NCI-H510A treated with DMSO at 0.1 percent for 48 hours (cell line): ENCODE measurements at places on chromosomes 3 and 15.

DNA sequence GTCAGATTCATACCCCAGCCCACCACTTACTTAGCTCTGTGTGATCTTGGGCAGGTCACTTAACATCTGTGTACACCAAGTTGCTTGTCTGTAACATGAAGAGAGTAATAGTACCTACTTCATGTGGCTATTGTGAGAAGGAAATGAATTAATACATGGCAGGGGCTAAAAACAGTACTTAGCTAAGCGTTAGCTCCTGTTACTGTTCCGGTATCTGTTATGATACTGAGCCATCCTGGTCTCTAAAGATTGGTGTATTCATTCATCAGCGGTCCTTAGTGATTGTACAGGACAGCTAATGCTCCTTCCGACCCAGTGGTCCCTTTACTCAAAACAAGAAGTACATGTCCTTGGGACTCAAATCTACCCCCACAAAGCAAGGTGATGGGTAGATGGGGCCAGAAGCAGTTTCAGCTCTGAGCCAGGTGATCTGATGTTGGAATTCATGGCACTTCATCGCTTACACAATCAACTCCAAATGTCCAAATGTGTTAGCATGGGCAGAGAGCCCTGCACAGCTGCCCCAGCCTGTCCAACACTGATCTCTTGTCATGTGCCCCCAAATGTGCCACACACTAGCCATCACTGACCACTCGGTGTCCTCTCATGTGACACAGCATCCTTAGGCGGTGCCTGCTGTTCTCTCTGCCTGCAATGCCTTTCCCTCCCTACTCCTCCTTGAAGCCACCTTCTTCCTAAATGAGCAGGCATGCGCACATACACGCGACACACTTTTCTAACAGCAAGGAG is 84.1 kb downstream of the RARB start:
- no peak for DNase-seq

- no peak for DNase-seq
Measured at GRCh38 chr3:138598534-138598933, 4.5 kb upstream of the CEP70 start.

GRCh38 chr15:77831986-77832385 is 199.3 kb upstream of the LINGO1 start:
- DNase-seq = peak; percentile 3

DNA sequence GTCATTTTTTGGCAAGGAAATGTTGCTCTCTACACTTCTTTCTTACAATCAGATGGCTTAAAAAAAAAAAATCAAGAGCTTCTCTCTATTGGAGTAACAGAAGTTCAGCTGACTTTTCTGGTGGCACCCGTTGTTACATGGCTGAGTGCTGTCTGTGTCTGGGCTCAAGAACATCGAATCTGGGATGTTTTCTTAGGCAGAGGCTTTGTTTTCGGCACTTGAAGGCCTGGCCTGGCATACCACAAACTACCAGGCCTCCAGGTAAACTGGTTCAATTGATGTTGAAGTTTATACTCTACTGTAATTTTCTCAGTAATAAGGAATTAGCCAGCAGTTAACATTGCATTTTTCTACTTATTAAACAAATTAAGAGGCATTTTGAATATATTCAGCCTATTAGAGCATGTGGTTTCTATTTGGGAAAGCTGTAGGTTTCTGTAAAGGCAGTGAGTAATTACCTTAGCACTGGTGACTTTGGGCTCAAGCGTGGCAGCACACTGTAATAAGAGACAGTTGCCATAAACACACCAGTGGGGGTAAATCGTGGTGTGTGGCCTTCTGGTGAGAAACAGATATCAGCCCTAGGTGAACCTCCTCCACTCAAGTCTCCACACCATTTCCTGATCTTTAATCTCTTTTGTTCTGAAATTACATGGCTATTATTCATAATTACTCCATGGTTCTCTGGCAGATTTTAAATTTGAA is 544.7 kb downstream of the MECOM start:
- DNase-seq = no peak

GRCh38 chr15:90042766-90043529 is 41.8 kb downstream of the ZNF710 start:
- no peak for DNase-seq

DNA sequence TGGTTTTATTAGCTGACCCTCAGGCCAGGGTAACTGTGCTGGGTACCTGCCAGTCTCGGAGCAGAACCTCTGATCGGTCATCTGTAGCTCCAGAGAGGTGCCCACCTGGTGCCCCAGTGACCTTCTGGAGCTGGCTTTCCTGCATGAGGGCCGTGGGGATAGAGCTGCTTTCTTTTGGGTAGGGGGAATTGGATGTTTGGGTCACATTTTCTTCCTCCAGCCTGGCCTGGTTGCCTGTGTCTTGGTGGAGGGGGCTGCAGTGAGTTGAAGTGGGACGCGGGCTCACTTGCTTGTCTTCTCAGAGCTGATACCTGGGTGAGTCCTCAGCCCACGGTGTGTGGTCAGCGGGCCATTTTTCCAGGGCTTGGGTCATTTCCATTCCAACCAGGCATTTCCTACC is 2.6 kb downstream of the ZNF710 start:
- DNase-seq = no peak

DNA sequence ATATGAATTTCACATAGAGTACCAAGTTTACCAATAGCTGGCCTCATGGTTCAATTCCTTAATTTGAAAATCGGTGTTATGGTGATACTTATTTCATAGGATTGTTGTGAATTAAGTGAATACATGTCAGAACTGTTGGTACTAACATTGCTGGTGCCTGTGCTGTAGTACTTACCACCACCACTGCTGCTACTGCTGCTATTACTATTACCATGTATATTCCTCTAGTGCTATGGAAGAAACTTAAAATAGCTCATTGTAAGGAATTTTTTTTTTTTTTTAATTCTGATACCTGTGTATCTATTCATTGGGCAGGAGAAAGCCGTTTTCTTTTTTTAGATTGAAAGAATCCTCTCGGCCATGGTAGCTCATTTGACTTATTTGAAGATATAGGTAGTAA is 3.6 kb downstream of the FYTTD1 start:
- no peak for DNase-seq

DNA sequence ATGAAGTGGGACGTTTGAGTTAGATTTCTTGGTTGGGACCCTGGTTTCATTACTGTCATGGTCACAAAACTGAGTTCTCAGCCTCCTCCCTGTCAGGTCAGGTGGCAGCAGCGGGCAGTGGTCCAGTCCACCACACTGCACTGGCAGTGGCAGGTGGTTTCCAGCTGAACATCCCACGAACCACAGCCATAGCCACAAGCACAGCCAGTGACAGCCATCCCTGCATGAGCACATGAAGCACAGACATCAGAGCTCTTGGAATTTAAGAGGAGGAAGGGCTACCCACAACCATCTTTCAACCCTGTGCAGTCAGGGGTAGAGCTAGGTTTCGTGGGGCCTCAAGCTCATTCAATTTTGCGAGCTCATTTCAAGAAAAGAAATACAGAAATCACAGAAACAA is 1.5 kb downstream of the RETNLB start:
- no peak for DNase-seq

- DNase-seq = no peak
Measured at GRCh38 chr3:42979044-42979972, at the start of gene GASK1A. Gene GASK1A, plus strand, starts transcription at chr3:42979311. Its CDS starts 332 bp downstream, at chr3:42979643.

DNA sequence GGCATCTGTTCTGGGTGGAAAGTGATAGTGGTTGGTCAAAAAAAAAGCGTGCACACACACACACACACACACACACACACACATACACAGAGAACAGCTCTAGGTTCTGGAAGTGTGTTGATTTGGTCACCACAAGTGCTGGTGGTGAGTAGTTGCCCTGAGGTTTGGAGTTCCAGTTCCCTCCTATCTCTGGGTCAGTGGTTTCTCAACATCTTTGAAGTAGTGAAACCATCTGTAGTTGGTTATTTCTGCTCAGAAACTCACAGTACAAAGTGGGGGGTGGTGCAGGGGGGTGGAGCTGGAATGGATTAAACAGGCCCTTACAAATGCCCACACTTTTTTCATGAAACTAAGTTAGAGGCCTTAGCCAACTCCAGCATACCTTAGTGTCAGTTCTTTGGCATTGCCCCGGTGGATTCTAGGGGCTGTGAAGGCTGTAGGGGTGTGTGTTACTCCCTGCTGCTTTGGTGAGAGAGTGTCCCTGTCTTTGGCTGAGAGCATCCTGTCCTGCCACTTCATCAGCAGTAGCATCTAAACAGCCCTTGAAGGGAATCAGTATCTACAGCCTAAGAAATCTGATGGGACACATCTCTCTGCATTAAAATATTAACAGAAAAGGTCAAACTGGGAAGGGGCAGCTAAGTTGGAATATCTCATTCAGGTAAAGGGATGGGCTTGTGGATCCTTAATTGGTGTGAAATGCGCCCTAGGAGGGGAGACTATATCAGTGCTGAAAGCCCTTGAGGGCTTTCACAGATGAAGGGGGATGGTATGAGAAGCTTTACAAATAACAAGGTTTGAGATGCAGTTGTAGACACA is 20.6 kb downstream of the SMAD3 start:
- DNase-seq = no peak

DNA sequence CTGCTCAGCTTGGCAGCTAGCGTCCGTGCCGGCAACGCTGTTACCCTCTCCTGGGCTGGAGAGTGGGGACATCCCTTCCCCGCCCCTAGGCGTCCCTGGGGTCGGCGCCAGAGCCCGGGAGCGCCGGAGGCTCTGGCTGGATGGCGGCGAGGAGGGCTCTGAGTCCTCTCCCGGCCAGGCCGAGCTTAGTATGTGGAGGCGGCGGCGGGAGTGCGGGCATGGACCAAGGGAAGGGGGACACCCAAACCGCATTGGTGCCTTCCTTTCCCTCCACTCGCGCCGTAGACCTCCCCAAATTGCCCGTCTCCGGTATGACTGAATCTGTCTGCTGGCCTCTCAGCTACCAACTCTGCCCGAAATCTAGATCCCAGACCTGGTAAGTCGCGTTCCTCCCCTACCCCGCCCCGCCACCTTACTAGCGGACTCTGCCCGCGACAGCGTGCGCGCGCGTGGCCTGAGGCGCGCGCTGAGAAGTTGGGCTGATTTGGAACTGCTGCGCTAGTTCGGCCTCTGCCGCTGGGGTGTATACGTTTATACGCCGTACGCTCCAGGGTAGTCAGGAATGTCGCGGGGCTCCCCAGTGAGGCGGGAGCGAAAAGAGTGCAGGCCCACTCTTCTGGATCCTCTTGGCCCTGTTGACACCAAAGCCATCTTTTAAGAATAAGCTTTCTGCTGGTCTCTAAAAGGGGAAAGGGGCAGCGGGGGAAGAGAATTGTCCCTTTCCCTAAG is 12.2 kb downstream of the ZIC1 start:
- no peak for DNase-seq

GRCh38 chr3:197420115-197420514 is 121.7 kb upstream of the DLG1 start:
- no peak for DNase-seq

DNA sequence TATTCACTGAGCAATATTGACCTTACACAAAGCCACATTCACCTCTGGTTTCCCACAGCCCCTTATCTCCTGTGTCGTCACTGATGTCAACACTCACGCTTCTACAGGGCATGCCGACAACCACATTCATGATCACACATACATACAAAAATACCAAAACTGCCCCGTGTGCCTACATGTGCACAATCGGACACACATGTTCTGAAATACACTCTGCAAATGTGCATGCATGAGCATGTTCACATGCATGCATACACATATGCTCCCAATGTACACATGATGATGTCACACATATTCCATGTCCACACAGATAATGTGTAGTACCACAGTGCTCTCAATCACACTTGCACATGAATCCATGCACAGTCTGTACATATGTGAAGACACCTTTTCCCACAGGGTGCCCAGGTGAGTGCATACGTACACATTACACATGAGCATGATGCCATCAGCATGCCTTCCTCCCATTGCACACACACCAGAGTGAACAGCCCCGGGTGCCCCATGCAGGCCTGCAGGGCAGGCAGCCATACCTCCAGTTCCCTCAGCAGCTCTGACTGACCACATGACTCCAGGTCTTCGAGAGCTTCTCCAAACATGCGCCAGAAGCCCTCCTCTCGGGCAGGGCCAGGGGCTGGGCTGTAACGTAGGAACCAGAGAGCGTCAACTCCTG is 37.0 kb downstream of the GRIP2 start:
- no peak for DNase-seq

- DNase-seq = peak; percentile 4
Measured at GRCh38 chr15:50907601-50908208, 778 bp upstream of the AP4E1 start.

GRCh38 chr3:108554913-108555571 is 34.2 kb downstream of the CIP2A start:
- DNase-seq = no peak

DNA sequence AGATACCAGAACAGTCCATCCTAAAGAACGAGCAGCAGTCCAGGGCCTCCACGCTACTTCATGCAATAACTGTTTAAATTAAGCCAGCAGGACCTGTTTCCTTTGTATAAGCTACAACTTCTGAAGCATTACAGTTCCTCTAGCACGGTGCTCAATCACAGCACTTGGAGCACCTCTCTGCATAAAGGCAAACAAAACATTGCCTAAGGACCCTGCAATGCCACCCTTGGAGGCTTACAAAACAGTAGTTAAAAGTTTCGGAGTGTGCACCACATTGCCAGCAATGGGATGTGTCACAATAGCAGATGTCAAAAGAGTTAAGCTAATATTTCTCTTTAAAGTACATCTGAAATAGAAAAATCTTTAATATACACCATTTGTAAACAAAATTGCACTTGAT is 2.6 kb upstream of the VPS39 start:
- no peak for DNase-seq

DNA sequence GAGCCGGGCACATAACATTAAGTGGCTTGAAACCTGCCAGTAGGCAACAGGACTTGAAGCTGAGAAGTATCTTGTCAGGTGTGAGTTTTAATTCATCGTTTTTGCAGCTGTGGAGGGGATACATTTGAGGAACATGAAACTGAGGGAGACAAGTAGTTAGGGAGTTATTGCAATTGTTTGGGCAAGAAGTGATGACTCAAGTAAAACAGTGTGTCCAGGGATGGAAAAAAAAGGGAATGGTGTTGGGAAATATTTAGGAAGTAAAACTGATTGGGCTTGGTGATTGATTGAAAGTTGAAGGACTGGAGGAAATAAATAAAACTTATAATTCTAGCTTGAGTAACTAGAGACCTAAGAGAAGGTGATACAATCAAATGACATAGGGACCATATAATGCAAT is 85.5 kb downstream of the NCEH1 start:
- no peak for DNase-seq

- no peak for DNase-seq
Measured at GRCh38 chr3:12785096-12785495, 11.4 kb upstream of the CAND2 start.
